ENCODE measurements at places on chromosomes 7 and 10.

DNA sequence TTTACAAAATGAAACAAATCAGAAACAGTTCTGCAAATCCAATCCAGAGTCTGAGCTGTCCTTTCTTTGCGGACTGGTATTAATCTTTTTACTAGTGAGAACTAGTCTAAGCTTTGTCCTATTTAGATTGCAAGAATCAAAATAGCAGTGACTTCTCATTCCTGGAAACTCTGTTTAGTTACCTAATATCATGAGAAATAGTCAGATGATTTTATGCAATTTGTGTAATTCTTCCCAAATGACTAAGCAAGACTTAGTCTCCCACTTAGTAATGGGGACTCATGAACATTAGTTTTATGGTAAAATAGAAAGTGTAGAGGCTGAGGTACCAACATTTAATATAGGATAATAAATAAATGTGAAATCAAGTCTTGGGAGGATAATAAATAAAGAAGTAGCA is 341.3 kb downstream of the DNAJB9 start:
- DNase-seq = no peak
- H3K4me3 ChIP-seq = no peak overlapping the region
- no peak overlapping the region for H3K27ac ChIP-seq

DNA sequence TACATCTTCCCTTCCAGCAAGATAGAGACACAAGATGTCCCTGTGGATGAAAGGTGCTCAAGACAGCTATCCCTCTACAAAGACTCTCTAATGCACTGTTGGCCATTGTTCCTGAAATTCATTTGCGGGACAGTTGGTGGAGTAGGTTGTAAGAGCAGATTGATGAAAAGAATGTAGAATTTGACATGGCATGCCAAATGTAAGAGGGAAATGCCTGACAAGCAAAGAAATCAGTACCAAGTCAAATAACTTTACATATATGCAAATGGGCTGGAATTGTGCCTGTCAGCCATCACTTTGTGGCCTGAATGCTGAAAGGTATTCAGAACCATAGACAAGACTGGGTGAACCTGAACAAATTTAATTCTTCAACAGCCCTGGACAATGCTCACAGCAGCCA is 120.3 kb upstream of the FAM204A start:
- no peaks in the 10 kb centered on the region for H3K4me1 ChIP-seq
- peaks cover 28% of the 10 kb centered on the region for H3K27me3 ChIP-seq
- H3K4me3 ChIP-seq = no peak overlapping the region
- no peaks in the 10 kb centered on the region for H3K36me3 ChIP-seq
- H3K27ac ChIP-seq = no peak overlapping the region

GRCh38 chr10:71878327-71879034 is 27.4 kb upstream of the PSAP start:
- no peak overlapping the region for H3K4me3 ChIP-seq
- H3K27me3 ChIP-seq = no peaks in the 10 kb centered on the region
- H3K36me3 ChIP-seq = no peaks in the 10 kb centered on the region
- peaks cover 3% of the 10 kb centered on the region for H3K4me1 ChIP-seq
- DNase-seq = peak; percentile 48
- H3K27ac ChIP-seq = no peak overlapping the region

- no peaks in the 10 kb centered on the region for H3K36me3 ChIP-seq
- H3K27ac ChIP-seq = no peak overlapping the region
- no peak overlapping the region for H3K4me3 ChIP-seq
- H3K4me1 ChIP-seq = no peaks in the 10 kb centered on the region
- H3K27me3 ChIP-seq = no peaks in the 10 kb centered on the region
- DNase-seq = no peak
Observed at GRCh38 chr10:48336978-48337599, 30.6 kb downstream of the MAPK8 start.

GRCh38 chr10:123240776-123241175 is 86.6 kb downstream of the BUB3 start:
- no peak overlapping the region for H3K4me3 ChIP-seq
- no peaks in the 10 kb centered on the region for H3K27me3 ChIP-seq
- H3K36me3 ChIP-seq = no peaks in the 10 kb centered on the region
- no peaks in the 10 kb centered on the region for H3K4me1 ChIP-seq
- no peak for DNase-seq

GRCh38 chr7:107044347-107045194 is at the start of gene PRKAR2B:
PRKAR2B (plus strand) TSS chr7:107044705; CDS start chr7:107044908, 203 bp downstream.
- H3K27ac ChIP-seq = peak within 1 kb of the TSS; percentile 69
- H3K4me1 ChIP-seq = peaks cover 18% of the 10 kb centered on the region
- no peaks in the 10 kb centered on the region for H3K27me3 ChIP-seq

DNA sequence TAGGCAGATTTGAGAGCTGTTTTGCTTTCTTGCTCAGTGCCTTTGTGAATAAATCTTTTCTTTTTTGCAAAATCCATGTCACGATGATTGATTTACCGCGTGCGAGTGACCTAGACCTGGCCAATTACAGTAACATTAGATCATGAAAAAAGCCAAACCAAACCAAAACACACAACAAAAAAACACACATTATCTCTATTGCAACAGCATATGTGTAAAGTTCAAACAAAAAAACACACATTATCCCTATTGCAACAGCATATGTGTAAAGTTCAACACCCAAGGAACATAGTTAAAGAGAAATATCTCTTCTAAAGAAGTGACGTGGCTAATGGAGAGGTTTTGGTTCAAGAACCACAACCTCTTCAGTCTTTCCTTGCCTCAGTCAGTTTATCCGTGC is 342.6 kb upstream of the NRG3 start:
- no peaks in the 10 kb centered on the region for H3K4me1 ChIP-seq
- H3K27ac ChIP-seq = no peak overlapping the region
- no peak overlapping the region for H3K4me3 ChIP-seq

DNA sequence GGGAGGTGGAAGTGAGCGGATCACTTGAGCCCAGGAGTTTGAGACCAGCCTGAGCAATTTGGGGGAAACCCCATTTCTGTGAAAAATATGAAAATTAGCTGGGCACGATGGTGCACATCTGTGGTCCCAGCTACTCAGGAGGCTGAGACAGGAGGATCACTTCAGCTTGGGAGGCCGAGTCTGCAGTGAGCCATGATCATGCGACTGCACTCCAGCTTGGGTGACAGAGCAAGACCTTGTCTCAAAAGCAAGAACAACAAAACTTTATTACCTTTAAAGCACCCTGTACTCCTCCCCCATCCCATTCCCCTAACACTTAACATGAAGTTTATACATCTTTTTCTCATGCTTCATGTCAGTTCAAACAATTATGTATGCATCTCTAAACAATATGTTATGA is 1.3 kb upstream of the TMEM248 start:
- H3K27me3 ChIP-seq = no peaks in the 10 kb centered on the region
- peaks cover 30% of the 10 kb centered on the region for H3K4me1 ChIP-seq

- no peak overlapping the region for H3K4me3 ChIP-seq
- no peak for DNase-seq
- H3K36me3 ChIP-seq = no peaks in the 10 kb centered on the region
- H3K27me3 ChIP-seq = no peaks in the 10 kb centered on the region
- H3K4me1 ChIP-seq = no peaks in the 10 kb centered on the region
Observed at GRCh38 chr10:78148216-78148960, 114.7 kb downstream of the RPS24 start.

DNA sequence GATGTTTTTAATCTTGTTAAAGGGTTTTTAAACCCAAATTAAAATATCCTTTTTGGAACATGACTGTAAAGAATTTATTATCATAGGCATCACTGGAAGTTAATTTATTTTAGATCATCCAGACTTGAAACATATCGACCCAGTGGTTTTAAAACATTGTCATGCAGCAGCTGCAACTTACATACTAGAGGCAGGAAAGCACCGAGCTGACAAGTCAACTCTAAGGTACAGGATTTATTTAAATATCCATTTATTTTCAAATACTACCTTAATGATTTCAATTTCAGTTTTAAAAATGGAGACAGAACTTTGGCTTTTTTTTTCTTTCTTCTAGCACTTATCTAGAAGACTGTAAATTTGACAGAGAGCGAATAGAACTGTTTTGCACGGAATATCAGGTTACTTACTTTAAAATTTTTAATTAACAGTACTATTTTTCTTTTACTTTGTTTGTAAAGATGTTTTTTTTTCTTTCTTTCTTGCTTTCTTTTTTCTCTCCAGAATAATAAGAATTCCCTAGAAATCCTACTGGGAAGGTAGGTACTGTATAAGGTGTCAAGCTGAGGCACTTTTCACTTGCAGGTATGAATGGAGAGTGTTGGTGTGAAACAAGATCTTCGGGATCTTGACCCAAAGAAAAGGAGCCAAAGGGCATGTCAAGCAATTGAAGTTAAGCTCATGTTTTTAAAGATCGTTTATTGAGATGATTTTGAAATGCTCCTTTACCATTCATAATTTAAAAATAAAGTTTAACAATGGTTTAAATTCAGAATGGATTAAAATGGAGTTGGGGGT is 1.8 kb downstream of the COMMD3 start:
- H3K4me3 ChIP-seq = peak overlapping the region; percentile 84
- DNase-seq = no peak
- peaks cover 10% of the 10 kb centered on the region for H3K27me3 ChIP-seq

DNA sequence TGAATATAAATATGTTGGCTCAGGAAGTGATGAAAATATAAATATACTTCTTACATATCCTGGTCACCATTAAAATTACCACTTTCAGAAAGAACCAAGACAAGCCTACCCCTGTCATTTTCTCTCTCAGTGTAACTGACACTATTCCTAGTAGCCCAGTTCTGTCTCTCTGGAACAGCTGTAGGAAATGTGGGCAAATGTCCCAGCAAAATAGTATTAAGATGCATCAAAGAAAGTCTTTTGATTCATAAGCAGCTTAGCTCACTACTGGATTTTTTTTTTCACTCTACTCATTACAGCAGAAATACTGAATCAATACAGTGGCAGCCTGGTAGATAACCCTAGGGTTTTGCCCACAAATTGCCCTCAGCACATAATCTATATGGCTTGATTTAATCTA is 290.9 kb downstream of the DNAJB9 start:
- no peaks in the 10 kb centered on the region for H3K27me3 ChIP-seq
- no peak overlapping the region for H3K4me3 ChIP-seq
- no peak for DNase-seq
- no peaks in the 10 kb centered on the region for H3K36me3 ChIP-seq
- H3K4me1 ChIP-seq = no peaks in the 10 kb centered on the region

GRCh38 chr7:43625980-43626379 is 43.1 kb downstream of the STK17A start:
- H3K4me3 ChIP-seq = no peak overlapping the region
- DNase-seq = no peak
- H3K36me3 ChIP-seq = peaks cover 22% of the 10 kb centered on the region
- peaks cover 49% of the 10 kb centered on the region for H3K4me1 ChIP-seq
- no peaks in the 10 kb centered on the region for H3K27me3 ChIP-seq

DNA sequence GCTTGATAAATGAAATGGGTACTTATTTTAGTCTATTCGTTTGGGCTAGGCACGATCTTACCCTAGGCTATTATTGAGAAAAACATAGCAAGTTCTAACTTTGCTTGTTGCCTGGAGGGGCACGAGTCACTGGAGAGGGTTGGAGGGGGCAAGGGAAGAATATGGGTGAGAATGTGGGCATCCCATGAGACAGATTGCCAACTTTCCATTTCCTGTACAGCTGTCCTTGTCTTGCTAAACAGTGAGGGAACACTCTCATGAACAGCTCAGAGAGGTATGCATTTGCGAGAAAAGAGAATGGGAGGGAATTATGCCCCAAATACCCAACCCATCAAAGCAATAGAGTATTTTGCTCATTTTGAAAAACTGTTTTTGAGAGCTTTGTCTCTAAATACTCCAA is 9.2 kb downstream of the CDHR3 start:
- H3K4me1 ChIP-seq = no peaks in the 10 kb centered on the region
- no peaks in the 10 kb centered on the region for H3K36me3 ChIP-seq
- DNase-seq = no peak
- no peak overlapping the region for H3K27ac ChIP-seq

GRCh38 chr10:119420950-119421875 is 121.3 kb downstream of the RGS10 start:
- peak overlapping the region; percentile 61 for H3K27ac ChIP-seq
- no peaks in the 10 kb centered on the region for H3K27me3 ChIP-seq

- no peak for DNase-seq
- H3K36me3 ChIP-seq = peaks cover 42% of the 10 kb centered on the region
- no peaks in the 10 kb centered on the region for H3K27me3 ChIP-seq
- peak overlapping the region; percentile 67 for H3K27ac ChIP-seq
- no peak overlapping the region for H3K4me3 ChIP-seq
Observed at GRCh38 chr10:95260909-95261552, 29.8 kb downstream of the PDLIM1 start.

GRCh38 chr7:70069977-70070376 is 471.7 kb downstream of the AUTS2 start:
- H3K36me3 ChIP-seq = no peaks in the 10 kb centered on the region
- H3K27me3 ChIP-seq = no peaks in the 10 kb centered on the region
- H3K4me3 ChIP-seq = no peak overlapping the region
- H3K4me1 ChIP-seq = peaks cover 7% of the 10 kb centered on the region
- DNase-seq = no peak
- H3K27ac ChIP-seq = no peak overlapping the region

GRCh38 chr7:134476044-134476443 is 17.1 kb upstream of the AKR1B1 start:
- no peaks in the 10 kb centered on the region for H3K36me3 ChIP-seq
- no peak overlapping the region for H3K4me3 ChIP-seq
- H3K27ac ChIP-seq = no peak overlapping the region

DNA sequence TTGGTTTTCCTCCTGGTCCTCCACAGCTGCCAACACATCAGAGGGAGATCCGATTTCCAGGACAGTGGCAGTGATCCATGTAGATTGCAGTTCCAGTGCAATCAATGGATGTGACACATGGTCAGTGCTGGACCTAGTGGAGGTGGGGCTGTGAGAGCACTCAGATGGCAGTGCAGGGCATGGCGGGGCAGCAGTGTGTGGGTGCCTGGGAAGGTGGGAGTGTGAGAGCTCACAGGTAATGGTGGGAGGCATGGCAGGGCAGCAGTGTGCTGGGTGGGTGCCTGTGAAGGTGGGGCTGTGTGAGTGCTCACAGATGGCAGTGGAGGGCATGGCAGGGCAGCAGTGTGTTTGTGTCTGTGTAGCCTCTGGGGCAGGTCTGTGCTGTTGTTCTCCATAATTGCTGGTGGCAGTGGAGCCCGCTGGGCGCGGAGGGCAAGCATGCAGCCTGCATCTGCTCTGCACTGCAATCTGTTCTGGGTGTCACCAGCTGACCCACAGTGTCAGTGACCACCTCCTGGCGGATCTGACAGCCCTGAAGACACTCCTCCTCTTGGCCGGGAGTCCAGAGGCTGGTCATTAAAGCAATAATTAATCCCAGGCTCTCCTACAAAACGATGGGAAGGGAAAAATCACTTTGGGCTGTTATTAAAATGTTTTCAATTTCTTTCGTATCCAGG is 8.6 kb upstream of the ADARB2 start:
- H3K4me1 ChIP-seq = no peaks in the 10 kb centered on the region
- no peak overlapping the region for H3K27ac ChIP-seq
- H3K36me3 ChIP-seq = no peaks in the 10 kb centered on the region
